ENCODE measurements at places on chromosomes 7 and 10.
A peak's percentile ranks its signal among the peaks of the same experiment; 100 is the strongest.

- no peak for DNase-seq
These were observed 232.3 kb upstream of the KLF6 start for GRCh38 chr10:4017336-4017735.

GRCh38 chr10:24449769-24450310, 240.9 kb downstream of the KIAA1217 start:
- no peak for DNase-seq

DNA sequence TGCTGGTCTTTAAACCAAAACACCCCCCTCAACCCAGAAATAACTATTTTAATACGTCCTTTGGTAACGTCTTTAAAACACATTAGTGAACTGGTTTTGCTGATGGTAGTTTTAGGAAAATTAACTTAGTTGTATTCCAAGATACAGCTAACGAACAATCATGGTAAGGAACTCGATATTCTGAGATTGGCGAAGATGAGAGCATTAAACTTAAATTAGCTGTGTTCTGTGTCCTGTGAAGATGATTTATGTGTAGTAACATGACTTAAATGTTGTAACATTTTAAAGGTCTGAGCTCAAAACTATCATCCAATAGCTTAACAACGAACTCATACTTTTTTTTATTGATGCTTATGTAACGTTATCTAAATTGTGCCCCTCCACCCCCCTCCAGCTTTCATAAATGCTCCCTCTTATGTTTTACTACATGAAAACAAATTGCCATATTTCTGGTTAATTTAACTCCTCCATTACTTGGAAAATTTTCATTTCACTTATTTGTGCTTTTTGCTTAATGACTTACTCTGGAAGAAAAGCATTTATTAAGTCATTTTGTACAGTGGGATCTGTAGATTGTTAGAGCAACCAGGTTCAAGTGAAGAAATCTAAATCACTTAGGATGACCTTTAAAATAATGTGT, 1.7 kb downstream of the SDK1 start:
- no peak for DNase-seq

GRCh38 chr7:26083113-26083512, 68.9 kb upstream of the NFE2L3 start:
- no peak for DNase-seq

DNA sequence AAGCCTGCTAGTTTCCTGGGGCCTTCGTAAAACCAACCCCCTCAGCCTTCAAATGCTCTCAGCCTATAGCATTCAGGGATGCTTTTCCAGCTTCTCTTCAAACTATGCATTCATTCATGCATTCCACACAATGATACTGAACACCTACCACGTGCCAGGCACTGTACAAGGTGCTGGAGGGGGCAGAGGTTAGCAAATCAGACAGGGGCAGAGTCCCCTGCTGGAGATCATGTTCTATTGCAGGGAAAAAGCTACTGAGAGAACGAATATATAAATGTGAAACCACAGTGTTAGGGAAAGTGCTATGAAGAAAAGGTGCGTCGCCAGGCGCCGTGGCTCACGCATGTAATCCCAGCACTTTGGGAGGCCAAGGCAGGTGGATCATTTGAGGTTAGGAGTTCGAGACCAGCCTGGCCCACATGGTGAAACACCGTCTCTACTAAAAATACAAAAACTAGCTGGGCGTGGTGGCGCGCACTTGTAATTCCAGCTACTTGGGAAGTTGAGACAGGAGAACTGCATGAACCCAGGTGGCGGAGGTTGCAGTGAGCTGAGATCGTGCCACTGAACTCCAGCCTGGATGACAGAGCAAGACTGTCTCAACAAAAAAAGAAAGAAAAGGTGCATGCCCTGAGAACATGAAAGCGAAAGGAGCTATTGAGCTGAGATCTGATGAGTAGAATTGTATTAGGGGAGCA, 64.6 kb upstream of the CALN1 start:
- DNase-seq: no peak

DNA sequence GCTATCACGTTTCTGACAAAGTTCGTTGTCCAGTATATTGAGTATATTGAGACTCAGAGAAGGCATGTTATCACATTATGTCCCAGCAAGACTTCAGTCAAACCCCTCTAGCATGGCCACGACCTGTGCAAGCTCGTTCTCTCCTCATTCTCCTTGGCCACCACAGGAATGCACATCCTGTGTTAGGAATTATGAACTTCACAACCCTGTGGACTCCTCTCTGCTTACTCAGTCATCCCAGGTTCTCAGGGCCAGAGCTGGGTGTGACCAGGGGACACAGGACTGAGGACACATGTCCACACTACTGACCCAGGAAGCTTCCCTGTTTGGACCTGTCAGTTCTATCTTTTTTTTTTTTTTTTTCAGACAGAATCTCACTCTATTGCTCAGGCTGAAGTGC, 4.4 kb downstream of the SH2D4B start:
- no peak for DNase-seq

DNA sequence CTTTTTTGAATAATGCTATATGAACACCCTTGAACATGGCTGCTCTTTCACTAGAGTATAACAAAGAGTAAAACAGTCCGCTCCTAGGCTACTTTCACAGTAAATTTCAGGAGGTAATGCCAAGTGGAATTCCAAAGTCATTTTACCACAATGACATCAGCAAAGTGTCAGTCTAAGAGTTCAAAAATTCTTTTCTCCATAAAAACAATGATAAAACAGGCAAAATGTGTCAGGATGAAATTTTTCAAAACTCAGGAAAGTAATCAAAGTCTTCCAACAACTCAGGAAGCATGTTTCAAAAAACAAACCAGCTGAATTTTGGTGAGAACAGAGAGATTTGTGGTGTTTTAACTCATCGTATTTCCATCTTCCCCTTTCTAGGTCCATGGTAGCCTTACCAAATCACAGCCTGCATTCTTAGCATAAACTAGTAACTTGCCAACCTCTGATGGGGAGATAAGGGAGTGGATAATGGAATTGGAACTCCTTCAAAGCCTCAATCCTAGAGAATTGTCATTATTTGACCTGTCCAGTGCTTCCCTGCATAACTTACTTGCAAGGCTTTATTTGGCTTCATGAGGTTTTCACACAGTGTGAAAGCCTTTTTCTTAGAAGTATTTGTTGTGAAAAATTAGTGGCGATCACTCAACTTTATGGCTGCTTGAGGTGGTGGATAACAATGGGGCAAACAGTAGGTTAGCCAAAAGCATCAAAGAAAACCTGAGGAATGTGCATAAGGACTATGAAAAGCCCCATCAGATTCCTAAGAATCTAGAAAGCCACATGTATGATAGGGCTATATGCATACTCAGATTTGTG, 302.7 kb downstream of the HDAC9 start:
- DNase-seq: no peak

DNA sequence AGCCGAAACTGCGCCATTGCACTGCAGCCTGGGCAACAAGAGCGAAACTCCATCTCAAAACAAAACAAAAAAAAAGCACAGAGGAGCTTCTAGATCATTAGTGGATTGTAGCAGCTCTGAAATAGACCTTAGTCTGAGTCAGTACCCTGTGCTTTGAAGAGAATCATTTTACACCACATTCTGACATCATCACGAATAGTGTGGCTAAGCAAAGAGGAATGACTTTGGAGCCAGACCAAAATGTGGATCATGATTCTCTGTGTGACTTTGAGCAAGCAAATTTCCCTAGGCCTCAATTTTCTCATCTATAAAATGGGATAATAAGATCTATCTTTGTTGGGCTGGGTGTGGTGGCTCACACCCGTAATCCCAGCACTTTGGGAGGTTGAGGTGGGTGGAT, 618.9 kb downstream of the CALN1 start:
- no peak for DNase-seq

GRCh38 chr7:130733931-130734814, at the start of gene KLF14:
Gene KLF14 (minus strand): TSS chr7:130734207. CDS start chr7:130734033, 174 bp downstream.
- no peak for DNase-seq

- peak; percentile 55 for DNase-seq
These were observed 68.6 kb upstream of the EFCAB10 start for GRCh38 chr7:105649727-105650381.

- no peak for DNase-seq
These were observed 6.9 kb upstream of the MINDY4 start for GRCh38 chr7:30764030-30764975.

GRCh38 chr7:77473229-77474005, 57.3 kb upstream of the GSAP start:
- DNase-seq: no peak

- DNase-seq: no peak
These were observed 103.7 kb downstream of the PAXIP1 start for GRCh38 chr7:154898973-154899855.

GRCh38 chr10:31623947-31624346, 304.7 kb downstream of the ARHGAP12 start:
- no peak for DNase-seq

DNA sequence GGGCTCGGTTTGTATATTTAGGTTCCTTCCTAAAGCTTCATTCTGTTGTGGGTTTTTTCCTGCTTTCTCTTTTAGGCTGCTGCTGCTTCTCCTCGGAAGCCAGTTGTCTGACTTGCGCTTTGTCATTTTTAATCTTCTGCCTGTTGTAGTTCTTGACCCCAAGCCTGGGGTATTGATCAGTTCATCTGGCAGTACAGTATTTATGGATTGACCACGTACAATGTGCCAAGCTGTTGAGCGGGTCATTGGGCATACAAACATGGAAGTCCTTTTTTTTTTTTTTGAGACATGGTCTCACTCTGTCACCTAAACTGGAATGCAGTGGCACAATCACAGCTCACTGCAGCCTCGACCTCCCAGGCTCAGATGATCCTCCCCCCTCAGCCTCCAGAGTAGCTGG, 4.3 kb downstream of the PROSER2 start:
- DNase-seq: no peak

Measured in GM04503 (cell line).